ENCODE measurements at places on chromosomes 16 and 17. TPM values are rescaled to one million over a fixed set of nuclear protein-coding genes. Genes with fewer than 3 reads are reported as not detected.

MEIOC gene
- not detected for total RNA-seq

CALB2 gene
- not detected for total RNA-seq

ADGRG3 gene
- not detected for total RNA-seq

CACNB1 gene
- total RNA-seq = 5.0 TPM

HEATR9 gene
- not detected for total RNA-seq

HOXB3 gene
- total RNA-seq = 5.5 TPM

Data from myometrial cell (primary cell).